NCI-H187 (cell line): ENCODE measurements at places on chromosomes 4 and X.

GRCh38 chr4:150817017-150817416 lies 198.1 kb downstream of the LRBA start:
- DNase-seq = no peak

DNA sequence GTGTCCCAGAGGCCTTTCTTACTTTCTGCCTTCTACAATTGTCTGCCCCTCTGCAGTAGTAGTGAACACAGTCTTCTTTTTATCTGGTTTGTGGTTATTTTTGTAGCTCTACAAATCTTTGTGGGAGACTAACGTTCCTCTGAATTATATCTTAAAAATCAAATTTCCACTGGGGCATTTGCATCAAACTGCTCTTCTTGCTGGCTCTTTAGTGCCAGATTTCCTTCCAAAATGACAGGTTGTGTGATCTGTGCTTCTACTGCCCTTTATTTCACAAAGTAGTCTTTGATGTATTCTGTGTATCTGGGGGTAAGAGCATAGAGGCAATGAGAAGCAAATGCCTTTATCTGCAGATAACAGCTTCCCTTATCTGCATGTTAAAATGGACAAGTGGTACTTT lies 34.5 kb downstream of the TSPAN7 start:
- DNase-seq = no peak

- no peak for DNase-seq
Measured at GRCh38 chrX:70141373-70141772, 8.1 kb downstream of the IGBP1 start.

GRCh38 chrX:34881671-34882070 lies 60.9 kb upstream of the FAM47B start:
- DNase-seq = no peak

GRCh38 chr4:3030566-3031356 lies 43.6 kb downstream of the HTT-AS start:
- DNase-seq = no peak

GRCh38 chr4:66926687-66927086 lies 618.6 kb downstream of the CENPC start:
- DNase-seq = no peak

DNA sequence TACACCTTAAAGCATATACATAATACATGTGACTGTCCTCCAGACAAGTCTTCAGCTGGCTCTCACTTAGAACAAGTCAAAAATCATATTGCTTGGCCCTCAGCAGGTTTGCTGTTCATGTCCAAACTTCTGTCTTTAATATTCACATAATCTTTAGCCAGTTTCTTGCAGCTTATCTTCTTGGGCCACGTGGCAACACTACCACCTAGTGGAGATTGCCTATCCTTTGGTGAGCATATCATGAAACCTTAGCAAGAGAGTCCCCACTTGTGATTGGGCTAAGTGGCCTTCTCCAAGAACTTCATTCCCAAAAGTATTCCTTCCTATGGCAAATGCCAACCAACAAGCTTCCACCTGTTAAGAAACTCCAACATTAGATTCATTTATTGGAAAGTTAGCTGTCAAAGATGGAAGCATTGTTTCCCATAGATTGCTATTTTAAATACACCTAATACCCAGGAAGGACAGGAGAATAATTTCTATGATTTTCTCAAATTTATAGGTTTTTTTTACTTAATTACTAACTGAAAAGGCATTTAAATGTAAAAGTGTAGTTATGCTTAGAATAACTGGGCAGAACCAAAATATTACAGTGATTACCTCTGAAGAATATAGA lies 231.9 kb upstream of the INTU start:
- no peak for DNase-seq

GRCh38 chrX:13024986-13025385 lies 19.4 kb downstream of the FAM9C start:
- no peak for DNase-seq

DNA sequence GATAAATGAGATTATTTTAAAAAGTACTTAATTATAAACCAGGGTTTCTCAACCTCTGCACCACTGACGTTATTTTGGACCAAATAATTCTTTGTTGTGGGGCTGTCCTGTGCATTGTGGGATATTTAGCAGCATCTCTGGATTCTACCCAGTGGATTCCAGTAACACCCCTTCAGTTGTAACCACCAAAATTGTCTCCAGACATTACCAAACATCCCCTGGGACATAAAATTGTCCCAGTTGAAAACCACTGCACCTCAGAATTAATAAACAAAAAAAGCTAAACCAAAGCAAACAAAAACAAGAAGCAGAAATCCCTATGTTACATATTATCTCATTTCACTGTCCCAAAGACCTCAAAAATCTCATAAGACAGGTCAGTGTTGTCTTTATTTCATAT lies 54.2 kb upstream of the GIMD1 start:
- no peak for DNase-seq

- DNase-seq = no peak
Measured at GRCh38 chr4:25913056-25913850, 767 bp upstream of the SMIM20 start.

DNA sequence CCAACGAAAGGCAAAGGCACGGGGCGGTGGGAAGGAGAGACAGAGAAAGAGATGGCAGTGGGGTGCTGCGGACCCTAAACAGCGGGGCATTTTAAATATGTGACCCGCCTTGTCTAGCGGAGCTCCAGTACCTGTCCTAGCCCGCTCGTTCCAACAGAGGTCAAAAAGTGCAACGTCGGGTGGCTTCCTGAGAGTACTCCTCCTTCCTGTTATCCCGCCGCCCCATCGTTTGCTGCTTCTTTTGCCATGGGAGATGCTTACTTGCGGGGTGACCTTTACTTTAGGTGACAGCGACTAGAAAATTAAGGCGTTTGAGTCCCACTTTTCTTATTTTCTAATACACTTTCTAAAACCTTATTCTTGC lies 735 bp downstream of the NRK start:
- DNase-seq = no peak

DNA sequence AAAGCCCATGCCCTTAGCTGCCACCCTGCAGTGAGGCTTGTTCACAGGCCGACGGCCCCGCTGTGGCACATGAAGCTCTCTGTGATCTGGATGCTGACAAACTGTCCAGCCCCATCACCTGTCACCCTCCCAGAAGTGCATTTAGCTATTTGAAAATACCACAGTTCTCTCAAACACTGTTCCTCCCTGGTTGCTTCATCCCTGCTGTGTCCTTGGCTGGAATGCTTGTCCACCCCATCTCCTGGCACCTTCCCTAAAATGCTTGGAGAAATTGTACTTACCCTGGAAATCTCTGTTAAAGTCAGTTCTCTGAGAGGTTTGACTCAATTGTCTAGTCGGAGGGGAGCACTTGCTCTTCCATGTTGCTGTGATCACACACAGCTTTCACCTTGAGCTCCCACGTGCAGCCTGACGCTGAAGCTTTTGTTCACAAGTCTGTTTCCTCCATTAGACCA lies 10.1 kb downstream of the SYNPO2 start:
- no peak for DNase-seq

DNA sequence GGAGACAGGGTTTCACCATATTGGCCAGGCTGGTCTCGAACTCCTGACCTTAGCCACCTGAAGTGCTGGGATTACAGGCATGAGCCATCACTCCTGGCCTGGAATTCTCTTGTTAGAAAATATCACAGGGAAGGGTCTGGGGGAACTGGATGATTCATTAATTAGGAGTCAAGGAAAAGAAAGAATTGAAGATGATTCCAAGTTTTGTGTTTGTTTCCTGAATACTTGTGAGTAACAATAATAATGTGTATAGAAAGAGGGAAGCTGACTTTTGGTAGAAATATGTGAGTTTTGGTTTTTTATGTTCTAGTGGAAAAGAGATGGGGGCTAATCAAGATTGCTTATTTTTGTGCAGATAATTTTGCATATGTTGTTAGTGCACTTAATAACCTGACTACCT lies 77.3 kb upstream of the CLNK start:
- DNase-seq = no peak

DNA sequence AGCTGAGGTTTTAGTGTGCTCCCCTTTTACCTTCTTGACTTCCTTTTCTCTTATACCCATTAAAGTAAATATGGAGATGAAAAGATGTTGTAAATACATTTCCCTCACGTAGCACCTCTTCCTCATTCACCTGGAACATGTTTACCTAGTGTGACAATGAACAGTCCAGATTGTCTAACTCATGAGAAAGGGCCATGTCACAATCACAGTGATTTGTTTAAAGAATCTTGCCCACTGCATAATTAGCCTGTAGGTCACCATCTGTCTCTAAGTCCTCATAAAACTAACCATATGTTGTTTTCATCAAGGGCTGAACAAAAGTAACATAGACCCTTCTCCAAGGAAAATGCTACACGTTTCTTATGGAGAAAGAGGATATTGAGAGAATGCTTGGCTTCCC lies 85.7 kb downstream of the TSPAN5 start:
- no peak for DNase-seq

DNA sequence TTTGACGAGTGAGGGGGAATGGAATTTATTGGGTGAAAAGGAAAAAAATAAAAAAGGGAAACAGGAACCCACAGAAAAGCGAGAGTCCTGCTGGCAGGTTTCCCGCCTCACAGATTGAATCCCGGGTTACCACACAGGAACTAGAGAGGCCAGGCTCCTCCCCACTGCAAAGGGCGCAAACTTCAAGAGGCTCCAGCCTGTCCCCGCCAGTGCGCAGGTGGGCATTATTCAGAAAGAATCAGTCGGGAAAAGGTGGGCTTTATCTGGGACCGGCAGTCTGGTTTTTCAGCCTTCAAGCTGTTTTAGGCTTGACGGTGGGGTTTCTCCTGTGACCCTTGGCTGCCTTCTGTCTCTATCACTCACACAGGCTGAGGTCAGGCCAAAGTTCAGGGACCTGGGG lies 1496.8 kb downstream of the RPA4 start:
- DNase-seq = no peak

- no peak for DNase-seq
Measured at GRCh38 chr4:159052315-159052714, 50.6 kb upstream of the RAPGEF2 start.

- peak; percentile 37 for DNase-seq
Measured at GRCh38 chr4:36243355-36244256, 708 bp downstream of the ARAP2 start.

- no peak for DNase-seq
Measured at GRCh38 chr4:100146756-100147155, 43.5 kb downstream of the DDIT4L start.

GRCh38 chr4:63717384-63717783 lies 691.9 kb downstream of the TECRL start:
- DNase-seq = no peak

DNA sequence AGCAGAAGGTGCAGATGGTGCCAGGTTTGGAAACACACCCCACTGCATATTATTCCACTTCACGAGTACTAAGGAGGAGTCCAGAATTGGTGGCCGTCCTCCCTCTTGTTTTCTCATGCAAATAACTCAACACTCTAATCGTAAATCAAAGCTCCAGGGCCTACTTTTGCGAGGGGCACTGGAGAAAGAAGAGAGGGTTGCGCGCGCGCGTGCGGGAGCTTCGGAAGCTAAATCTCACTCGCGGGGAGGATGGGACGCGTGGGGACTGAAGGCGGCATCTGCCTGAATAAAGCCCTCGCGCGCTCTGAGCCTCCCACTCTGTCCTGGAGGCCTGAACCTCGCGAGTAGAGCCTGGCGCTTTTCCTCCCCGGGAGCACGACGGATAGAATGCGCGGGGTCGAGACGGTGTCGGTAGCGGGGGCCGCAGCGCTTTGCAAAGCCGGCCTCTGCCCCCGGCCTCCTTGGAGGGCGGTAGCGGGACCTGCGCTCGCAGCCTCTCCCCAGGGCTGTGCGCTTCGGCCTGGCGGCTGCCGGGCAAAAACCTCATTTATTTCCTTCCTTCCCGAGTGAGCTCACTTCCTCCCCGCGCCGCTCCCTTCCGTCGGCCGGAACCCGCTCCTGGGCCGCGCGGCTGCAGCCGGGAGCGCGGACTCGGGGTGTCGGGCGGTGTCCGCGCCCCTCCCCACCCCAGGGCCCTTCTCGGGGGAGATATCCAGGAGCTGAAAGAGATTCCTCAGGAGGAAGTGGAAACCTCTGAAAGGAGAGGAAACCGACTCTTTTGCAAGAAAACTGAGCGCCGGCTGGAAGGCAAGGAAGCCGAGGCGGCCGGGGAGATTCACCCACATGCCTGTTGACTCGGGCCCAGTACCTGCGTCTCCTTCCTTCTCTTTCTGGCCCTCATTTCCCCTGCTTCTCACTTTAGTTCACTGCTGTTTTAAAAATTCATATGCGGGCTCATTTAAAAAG lies 20.7 kb downstream of the HAND2 start:
- DNase-seq = no peak

- no peak for DNase-seq
Measured at GRCh38 chrX:40683245-40683644, 35.9 kb upstream of the CXorf38 start.

- no peak for DNase-seq
Measured at GRCh38 chrX:136666088-136666487, 18.1 kb downstream of the CD40LG start.

DNA sequence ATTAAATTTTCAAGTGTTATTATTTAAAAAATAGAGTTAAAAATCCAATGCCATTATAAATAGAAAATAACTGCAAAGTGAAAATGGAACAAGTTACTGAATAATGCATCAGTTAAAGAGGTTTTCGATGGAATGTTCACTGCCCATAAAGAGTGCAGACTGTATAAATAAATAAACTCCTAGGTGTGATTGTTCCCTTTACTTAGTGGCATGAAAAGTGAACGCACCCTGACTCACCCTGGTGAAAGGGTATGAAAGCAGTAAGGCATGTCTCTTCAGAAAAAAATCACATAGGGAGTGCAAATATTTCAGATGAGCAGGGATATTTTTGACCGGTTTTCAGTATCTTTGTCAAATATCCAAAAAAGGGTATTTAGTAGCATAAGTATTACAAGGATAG lies 387.8 kb downstream of the DCAF12L2 start:
- no peak for DNase-seq

GRCh38 chrX:63657821-63658220 lies 127.2 kb downstream of the ARHGEF9 start:
- no peak for DNase-seq

DNA sequence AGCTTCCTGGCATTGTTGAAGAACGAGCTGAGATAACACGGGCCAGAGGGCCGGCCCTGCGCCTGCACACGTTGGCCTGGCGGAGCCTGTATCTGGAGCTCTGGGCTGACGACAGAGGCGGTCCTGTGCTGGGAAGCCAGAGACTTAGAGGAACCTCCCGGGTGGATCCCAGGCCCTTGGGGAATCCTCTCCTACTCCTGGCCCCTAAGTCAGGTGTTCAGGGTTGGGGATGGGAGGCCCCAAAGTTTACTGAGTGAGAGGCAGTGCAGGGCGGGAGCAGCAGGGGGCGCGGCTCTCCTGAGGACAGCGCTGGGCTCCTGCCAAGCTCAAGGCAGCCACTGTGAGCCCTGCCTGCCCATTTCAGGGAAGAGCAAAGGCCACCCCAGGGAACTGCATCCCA lies 2.5 kb upstream of the HTRA3 start:
- no peak for DNase-seq
